Left forelimb (tissue), 1 donor: ENCODE measurements at places on chromosomes 13 and 19.

DNA sequence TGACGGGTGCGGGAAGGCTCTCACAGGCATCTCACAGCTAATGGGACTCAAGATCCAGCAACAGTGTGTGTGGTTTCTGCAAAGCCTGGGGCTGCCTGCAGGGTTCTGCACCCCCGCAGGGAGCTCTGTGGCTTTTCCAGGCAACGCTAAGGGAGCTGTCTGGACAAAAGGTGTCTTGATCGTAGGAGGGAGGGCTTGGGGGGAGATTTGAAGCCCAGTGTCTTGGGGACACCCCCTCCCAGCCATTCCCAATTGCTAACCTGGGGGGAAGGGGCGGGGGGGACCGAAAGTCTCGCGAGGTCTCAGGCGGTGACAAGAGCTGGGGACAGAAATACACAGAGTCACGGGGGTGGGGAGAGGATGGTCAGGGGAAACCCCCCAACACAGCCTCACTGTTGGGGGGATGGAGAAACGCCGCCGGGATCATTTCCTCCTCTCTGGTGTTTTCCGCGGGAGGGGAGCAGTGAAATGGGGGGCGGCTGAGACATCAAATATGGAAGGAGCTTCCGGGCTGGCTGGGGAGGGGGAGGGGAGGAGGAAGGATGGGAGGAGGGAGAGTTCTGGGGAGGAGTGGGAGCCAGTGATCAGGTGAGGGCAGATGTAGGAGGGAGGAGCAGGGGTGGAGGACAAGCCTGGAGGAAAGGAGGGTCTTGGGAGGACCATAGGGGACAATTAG, 13.3 kb downstream of the KCNC3 start:
- no peak for DNase-seq

- DNase-seq = no peak
Measured at GRCh38 chr19:52910648-52911047, 12.6 kb downstream of the ZNF888 start.

- DNase-seq = no peak
Measured at GRCh38 chr13:107778094-107778493, 437.2 kb downstream of the LIG4 start.

DNA sequence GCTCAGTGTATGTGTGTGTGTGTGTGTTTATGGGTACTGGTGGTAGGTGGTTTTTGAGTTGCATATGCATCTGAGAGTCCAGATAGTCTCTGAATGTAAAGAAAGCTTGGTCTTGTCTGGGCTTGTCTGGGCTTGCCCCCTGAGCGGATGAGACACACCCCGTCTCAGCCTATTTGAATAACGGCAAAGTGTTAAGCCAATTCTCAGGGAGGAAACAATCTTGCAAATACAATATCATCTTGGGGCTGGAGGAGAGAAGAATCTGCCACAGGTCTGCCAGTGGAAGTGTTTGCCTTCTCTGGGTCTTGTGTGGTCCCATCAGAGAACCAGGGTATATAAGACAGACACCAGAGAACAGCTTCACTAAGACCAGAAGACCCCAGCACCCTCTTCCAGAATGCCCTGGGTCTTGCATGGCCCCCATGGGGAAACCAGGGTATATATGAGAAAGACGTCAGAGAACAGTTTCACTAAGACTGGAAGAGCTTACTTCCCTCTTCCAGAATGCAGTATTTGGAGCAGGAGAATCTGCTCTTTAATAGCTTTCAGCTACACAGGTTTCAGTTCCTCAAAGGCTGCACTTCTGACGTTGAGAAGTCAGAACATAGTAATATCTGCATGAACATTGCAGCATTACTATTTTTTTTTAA, 13.3 kb downstream of the CD70 start:
- DNase-seq = no peak

DNA sequence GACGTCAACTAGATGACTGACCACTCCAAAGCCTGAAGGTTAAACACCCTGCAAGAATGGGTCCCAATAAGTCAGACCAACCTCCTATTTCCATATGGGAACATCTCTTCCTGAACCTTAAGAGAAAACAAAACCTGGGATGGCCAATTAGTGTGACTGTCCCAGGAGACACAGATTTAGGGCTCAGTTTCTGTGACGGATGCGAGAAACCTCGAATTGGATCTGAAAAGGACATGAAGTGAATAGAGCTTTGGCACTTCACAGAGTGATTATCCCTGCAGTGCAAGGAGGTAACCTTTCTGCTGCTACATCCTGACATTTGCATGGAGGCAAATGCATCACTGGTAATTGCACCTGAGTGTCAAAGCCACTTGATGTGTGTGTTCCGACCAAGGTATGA, 442.2 kb upstream of the KLF12 start:
- no peak for DNase-seq

DNA sequence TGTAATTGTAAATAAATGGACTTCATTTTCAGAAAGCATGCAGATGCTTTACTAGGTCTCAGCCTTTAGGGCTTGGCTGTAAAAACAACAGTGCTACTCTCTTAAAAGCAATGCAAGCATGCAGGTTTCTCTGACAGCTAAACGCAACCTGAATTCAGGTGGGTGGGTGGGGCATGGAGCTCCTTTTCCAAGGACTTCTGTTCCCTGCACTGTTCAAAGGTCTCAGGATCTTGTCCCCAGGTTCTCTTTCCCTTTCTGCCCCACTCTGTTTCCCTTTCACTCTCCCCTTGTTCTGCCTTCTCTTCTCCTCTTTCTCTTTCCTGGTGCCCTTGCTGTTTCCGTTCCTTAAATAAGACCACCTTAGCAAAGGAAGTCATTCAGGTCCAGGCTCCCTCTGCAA, 1527.5 kb upstream of the SLC10A2 start:
- DNase-seq = no peak

GRCh38 chr13:76289558-76289957, 596.6 kb downstream of the KCTD12 start:
- DNase-seq = no peak

DNA sequence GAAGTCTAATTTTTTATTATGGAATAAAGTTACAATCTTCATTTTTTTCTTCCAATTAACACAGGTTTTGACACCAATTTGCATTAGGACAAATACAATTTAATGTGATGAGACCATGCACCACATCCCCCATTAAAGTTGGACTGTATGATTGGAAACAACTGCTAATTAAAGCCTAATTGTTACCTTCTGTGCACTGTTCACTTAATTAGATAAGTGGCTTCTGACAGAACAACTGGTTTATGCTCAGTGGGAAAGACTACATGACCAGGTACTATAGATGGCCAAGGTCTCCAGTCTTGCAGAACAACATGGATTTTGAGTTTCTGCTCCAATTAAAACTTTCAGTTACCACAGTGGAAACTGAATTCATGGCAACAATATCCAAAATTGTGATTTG, 198.1 kb downstream of the FGF14 start:
- DNase-seq = no peak

DNA sequence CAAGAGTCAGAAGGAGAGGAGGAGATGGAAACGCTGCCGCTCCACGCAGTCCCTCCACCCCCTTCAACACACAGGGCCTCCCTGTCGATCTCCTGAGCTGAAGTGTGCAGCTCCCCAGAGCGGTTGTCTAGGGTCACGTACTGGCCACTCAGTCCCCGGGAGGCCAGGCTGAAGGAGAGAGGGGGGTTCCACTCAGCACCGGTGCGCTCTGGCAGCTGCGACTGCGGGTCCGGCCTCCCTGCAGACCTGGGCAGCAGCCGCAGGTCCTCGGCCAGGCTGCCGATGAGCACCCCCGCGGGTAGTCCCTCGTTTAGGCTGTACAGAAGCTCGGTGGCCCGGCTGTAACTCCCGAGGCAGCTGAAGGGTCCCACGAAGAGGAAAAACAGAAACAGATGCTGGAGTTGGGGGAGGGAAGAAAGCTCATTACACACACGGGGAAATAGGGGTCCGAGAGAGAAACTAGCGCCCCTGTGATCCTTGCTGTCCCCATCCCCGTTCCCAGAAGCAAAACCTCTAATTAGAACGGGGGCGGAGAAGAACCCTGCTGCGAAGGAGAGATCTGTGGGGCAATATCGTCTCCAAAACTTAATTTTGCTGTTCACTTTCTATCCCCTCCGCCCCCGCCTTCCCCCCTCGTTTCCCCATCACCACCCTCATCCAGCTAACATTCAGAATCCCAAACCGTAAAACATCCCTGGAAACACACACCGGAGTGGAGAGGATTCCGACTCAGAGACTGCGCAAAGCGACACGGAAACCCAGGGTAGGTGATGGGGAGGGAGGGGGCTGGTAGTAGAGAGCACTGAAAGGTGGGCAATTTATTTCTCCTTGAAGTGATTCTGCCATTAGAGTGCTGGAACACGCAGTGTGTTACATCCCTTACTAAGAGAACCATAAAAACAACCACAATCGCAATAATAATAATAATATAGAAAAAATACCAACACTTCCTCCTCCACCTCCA, 1.8 kb downstream of the PCDH20 start:
- peak; percentile 65 for DNase-seq

- DNase-seq = no peak
Measured at GRCh38 chr13:89136678-89137077, 1465.5 kb downstream of the SLITRK5 start.

DNA sequence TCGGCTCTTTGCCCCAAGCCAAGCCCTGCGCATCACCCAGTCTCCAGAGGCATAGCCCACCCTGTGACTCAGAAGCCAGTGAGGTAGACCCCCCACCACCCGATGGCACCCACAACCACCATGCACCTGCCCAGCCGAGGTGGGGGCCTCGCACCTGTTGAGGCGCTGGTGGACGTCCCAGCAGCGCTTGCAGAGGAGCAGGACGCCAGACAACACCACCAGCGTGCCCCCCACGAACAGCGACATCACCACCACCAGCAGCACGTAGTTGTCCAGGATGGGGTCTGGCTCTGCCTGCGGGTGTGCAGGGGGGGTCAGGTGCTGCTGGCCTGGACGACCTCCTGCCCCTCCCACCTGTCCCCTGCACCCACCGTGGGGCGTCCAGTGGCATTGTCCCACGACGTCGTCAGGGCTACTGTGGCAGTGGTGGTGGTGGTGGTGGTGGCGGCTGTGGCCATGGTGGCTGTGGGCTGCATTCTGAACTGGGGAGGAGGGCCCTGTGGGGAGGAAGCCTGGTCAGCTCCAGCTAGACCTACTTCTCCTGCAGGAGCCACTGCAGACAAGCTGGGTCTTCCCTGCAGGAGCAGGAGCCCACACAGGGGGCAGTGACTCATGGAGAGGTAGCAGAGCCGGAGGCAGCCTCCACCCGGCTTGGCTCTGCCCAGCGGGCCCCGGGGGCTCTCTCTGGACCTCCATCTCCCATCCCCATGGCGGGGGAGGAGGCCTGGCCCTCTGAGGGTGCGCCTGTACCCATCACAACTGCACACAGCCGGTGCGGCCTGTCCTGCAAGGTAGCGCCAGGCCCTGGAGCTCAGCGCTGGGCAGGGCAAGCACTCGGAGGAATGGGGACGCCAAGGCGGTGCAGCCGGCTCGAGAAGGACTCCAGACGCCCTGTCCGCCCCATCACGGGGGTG, 1.9 kb downstream of the CBARP start:
- no peak for DNase-seq

- no peak for DNase-seq
Measured at GRCh38 chr19:31109636-31110035, 239.6 kb downstream of the TSHZ3 start.

GRCh38 chr13:76976490-76976889, 15.4 kb upstream of the CLN5 start:
- no peak for DNase-seq

DNA sequence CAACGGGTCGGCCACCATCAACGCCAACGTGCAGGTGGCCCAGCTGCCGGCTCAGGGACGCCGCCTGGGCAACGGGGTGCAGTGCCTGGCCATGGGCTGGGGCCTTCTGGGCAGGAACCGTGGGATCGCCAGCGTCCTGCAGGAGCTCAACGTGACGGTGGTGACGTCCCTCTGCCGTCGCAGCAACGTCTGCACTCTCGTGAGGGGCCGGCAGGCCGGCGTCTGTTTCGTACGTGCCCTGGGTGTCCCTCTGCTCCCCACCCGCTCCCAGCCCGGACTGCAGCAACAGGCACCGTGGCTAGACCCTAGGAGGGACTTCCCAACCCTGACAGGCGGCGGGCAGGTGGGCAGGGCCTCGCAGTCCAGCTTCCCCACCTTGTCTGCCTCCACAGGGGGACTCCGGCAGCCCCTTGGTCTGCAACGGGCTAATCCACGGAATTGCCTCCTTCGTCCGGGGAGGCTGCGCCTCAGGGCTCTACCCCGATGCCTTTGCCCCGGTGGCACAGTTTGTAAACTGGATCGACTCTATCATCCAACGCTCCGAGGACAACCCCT, 3.5 kb downstream of the ELANE start:
- no peak for DNase-seq

DNA sequence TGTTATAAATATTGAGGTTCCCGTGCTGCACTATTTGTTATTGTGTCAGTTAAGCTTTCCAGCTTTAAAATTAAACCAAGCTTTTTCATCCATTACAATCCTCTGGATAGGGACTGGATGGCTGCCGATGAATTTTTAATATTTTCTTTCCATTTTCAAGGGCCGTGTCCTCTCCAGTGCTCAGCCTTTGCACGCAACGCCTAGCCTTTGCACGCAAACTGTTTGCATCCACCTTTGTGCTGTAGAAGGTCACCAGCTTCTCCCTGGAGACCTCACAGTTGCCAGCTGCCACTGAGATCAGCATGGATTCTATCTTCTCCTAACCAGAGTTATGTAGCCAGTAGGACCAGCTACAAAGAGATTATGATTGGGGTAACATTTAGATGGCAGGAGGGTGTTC, 240.5 kb downstream of the SLC7A1 start:
- no peak for DNase-seq

GRCh38 chr13:113272031-113272430, 25.0 kb upstream of the LAMP1 start:
- no peak for DNase-seq

GRCh38 chr19:17303940-17304267, 679 bp upstream of the ABHD8 start:
- no peak for DNase-seq

DNA sequence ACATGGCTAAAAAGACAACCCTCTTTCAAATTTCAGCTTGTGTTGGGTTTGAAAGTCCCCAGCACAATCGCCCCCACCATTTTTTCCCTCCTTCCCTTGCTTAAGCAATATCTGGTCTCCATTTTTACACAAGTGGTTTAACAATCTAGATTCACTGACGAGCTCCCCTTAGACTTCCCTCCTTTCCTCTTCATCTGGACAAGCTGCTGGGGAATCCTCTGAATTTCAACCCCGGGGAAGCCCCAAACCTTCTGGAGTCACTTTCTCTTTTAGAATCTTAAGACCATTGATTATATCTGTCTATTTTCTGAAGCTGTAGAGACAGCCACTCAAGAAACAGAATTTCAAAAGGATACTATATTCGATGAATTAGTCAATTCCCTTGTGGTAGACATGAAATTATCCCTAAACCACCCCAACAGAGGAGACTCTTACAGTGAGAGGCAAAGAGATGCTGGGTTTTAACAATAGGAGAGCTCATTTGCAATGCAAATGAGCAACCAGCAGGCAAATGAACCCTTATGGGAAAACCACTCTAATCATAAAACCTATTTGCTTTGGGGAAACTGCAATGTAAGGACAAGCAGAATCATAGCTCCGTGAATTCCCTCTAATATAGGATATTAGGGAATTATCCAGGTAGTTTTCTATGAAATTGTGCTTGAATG, 78.9 kb downstream of the TEX26 start:
- no peak for DNase-seq

GRCh38 chr13:113978741-113979481, 5.0 kb upstream of the C13orf46 start:
- DNase-seq = no peak
